ENCODE measurements at places on chromosomes 7 and 10.

DNA sequence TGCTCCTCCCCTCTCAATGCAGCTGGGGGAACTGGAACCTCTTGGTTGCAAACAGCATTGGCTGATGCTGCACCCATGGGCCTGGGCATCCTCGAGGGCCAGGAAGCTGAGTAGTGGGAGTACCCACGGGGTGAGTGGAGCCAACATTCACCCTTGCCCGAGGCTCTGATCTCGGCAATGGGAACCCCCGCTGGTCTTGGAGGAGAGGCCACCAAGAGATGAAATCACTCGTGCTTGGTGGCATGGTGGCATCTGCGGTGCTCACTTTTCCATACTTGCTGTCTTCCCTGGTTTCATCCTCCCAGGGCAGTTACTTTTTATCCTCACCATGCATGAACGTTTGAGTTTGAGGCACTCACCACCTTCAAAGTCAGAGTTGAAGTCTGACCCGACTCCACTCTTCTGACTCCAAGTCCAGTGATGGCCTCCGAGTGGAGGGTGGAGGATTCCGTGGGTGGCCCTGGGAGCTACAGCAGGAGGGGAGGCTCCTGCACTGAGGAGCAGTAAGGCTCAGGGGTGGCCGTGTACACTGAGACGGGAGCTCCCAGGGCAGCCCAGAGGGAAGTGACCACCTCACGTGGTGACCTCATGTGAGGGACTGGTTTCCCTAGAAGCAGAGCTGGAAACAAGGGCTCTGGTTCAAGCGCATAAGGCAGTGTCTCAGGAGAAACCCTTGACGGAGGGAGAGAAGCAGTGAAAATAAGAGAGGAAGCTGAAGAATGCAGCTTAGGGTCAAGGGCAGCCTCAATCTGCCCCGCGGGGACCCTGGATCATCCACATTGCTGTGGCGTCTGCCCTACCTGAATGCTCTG, 349.1 kb downstream of the TCERG1L start:
- DNase-seq = no peak

GRCh38 chr7:47149971-47150370, 431.9 kb downstream of the TNS3 start:
- DNase-seq = no peak

DNA sequence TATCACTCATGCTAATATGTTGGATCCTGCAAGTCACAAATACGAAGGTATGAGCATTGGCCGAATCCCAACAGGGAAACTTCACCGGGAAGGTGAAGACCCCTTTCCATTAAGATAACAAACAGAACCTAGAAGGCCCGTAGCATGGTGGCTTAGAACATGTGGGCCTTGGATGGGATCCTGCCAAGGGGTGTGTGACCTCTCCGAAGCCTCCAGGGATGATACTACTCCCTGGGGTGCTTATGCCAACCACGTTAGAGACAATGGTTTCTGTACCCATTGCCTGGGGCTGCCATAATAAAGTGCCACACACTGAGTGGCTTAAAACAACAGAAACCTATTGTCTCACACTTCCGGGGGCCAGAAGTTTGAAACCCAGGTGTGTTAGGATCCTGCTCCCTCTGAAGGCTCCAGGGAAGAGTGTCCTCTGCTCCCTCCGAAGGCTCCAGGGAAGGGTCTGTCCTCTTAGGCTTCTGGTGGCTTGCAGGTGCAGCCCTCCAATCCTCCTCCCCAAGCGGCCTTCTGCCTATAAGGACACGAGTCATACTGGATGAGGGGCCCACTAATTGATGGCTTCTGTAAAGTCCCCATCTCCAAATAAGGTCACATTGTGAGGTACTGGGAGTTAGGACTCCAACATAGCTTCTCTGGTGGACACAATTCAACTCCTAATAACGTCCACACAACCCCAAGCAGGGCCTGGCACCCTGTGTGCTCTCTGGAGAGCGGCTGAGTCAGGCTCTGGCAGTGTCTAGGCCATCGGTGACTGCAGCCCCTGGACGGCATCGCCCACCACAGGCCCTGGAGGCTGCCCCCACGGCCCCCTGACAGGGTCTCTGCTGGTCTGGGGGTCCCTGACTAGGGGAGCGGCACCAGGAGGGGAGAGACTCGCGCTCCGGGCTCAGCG, 992 bp upstream of the MGMT start:
- no peak for DNase-seq

- DNase-seq = no peak
These were observed 13.1 kb downstream of the PLEKHA1 start for GRCh38 chr10:122387572-122387971.

DNA sequence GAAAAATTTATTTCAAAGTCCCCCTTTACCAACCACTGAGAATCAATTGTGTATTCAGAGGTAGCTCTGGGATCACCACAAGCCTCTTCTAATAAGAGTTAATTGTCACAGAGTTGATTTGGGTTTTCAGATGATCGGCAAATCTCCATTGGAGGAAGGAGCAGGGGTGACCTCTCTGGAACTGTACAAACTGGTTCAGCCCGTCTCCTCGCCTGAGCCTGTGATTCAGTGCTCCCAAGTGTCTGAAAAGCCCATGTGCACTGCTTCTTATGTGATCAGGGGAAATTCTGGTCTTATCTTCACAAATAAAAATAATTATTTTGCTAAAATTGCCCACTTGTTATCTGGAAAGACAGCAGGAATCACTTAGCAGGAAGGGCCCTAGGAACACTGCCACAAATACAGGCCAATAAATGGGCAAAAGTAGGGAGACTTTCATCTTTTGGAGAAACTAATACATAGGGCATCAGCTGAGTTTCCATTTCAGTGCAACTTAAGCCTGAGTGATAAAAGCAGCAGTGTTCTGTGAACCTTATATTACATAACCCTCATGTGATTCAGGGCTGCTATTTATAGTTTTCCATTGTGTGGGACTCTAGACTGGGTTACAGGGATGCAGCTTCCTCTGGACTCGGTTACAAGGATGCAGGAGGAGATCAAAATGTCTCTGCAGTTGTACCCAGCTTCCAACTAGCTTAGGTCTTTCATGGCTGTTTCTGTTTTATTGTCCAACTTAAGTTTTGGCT, 32.3 kb downstream of the CDK1 start:
- no peak for DNase-seq

- no peak for DNase-seq
These were observed 17.3 kb downstream of the ACTR1A start for GRCh38 chr10:102485093-102485784.

DNA sequence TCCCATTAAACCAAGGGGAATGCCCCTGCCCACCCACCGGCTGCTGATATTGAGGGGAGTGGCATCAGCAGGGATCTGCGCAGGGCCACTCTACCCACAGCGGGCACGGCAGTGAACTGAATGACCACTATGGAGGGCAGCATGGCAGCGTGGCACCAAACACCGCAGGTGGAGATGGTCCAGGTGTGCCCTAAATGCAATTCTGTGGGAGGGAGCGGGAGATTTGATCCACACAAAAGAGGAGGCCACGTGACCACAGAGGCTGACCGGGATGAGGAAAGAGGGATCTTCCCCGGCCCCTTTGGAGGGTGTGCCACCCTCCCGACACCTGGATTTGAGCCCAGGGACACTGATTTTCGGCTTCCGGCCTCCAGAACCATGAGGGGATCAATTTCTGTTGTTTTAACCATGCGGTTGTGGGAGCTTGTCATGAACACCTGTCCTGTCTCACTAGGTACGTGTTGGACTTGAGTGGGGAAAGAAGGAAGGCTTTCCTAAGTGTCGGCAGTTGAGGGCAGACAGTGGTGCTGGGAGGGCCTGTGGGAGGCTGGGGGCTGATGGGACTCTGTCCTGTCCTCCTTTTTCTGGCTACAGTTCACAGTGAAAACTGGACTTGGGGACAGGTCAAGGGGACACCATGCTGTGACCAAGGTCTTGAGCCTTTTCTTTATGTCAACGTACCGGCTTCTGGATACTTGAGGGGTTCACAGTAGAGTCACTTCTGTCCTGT, 66.1 kb downstream of the CFAP46 start:
- no peak for DNase-seq

DNA sequence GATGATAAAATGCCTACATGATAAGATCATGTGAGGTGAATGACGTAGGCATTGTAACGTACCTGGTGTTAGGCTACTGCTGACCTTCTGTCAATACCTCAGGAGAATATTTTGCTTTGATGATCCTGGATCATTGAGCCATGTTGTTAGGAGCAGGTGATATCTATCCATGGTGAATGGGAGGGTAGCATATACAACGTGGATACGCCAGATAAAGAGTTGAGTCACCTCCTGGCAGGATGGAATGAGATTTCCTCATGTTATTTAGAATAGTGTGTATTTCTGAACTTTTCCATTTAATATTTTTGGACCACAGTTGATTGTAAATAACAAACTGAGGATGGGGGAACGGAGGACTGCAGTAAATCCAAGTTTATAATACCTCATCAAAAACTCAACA, 11.8 kb upstream of the CLDN12 start:
- no peak for DNase-seq

DNA sequence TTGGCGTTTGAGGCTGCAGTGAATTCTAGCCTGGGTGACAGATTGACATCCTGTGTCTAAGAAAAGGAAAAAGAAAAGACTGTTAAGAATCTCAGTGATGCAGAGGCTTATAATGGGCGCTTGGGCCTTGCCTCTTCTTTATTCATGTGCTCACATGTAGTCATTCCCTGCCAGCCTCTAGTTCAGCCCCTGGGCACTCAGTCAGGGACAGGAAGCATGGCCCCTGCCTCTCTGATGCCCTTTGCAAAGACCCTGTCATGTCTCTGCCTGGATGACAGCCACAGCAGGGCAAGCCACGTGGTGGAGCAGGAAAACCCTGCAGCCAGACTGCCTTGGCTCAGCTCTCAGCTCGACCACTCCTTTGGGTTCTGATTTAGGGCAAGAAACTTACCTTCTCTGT, 368.9 kb downstream of the RPS24 start:
- DNase-seq = no peak

- no peak for DNase-seq
These were observed 26.7 kb downstream of the TSPAN12 start for GRCh38 chr7:120831260-120831659.

GRCh38 chr7:101368422-101369165, 5.9 kb downstream of the COL26A1 start:
- no peak for DNase-seq

DNA sequence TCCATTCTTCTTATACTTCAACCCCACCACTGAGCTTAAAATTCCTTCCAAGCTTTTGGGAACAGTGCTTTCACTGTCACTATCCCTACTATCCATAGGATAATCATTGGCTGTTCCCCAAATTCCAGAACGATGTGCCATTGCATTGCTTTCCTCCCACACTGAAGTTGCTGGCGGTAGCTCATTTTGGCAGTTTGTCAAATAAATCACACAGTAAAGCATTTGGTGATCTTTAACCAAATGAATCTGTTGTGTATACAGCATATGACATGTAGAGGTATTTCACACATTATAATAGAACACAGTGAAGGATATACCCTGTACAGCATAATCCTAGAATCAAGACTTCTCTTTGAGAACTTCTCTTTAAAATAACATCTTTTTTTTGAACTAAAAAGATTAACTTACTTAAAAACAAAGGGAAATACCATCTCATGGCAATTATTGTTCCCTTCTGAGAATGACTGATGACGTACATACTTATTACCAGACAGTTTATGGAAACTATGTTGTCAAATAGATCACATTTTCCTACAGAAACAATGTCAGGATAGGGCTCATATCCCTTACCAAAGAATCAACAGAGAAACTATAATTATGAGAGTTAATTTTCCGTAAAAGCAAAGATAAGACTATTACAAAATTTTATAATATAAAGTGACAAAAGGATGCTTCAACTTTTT, 93.6 kb downstream of the CTNNA3 start:
- no peak for DNase-seq

DNA sequence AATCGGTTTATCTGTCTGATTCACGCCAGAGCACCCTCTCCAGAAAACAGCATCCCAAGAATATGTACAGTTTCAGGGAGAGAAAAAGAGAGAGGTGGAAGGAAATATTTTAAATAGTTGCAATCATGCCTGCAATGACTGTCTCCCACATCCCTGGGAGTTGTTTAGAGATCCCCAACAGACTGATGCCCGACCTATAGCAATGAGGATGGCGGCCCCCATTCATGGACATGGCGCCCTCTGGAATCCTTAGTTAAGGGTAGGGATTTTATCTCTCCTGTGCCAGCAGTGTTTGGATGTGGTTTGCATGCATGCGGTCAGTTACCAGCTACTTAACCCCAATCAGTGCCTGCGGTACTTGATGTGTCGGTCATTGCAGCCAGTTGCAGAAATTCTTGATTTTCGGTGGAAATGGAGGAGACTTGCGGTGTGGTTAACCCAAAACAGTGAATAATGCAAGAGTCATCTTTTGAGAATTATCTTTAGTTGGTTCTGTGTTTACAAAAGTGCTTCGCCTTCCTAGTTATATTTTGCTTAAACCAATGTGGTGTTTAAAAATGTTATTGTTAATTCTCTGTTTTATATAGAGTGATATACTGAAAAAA, 186.0 kb upstream of the TCF7L2 start:
- DNase-seq = no peak

- DNase-seq = no peak
These were observed 37.4 kb downstream of the VCL start for GRCh38 chr10:74035303-74035702.

DNA sequence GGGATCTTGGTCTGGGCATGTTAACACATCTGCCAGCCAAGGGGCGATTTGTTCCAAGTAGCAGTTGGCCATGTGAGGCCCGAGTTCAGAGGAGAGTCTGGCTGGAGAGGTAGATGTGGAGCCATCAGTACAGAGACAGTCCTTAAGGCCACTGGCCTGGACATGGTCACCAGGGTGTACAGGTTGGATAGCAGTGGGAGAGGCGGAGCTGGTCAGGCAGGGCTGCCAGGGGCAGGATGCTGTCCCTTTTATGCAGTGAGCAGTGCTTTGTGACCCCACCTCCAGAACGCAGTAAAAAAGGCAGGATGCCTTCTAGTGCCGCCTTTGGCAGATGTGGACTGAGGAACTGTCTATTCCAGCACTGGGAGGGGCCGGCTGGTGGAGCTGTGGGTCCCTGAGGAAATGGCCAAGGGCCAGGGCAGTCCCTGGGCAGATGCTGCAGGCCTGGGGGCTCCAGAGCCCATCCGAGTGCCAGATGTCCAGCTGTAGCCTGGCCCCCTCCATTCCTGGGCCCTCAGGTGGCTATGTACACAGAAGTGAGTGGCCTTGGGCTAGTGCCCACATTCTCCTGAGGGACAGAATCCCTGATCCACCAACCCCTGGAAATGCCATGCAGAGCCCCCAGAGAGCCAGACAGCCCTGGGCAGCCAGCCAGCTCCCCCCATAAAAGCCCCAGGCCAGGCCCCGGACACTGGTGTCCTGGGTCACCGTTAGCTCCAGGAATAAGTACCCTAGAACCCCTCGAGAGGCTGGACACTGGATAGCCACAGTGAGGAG, 17.2 kb upstream of the MYL7 start:
- DNase-seq = no peak

- no peak for DNase-seq
These were observed 204.3 kb downstream of the DGKB start for GRCh38 chr7:14698239-14698638.

DNA sequence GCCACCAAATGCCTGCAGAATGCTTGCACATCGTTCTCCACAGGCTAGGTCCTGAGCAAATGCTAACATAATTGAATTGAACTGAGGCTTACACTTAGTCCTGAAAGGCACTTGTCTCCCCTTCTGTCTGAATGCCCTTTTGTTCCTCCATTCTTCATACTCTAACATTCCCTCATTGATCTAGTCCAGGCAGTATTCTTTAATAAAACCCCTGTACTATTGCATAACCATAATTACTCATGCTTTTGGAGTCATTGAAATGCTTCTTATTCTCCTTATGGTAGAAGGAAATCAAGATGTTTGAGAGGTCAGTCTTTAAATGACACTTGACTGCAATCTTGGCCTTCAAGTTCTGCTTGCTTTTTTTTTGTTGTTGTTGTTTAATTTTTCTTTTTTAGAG, 7.1 kb downstream of the PI4K2A start:
- no peak for DNase-seq
